ENCODE measurements at places on chromosomes 7 and 10.

- DNase-seq = no peak
Measured at GRCh38 chr10:18561861-18562551, 89.4 kb downstream of the NSUN6 start.

GRCh38 chr10:48330269-48330668 lies 23.8 kb downstream of the MAPK8 start:
- DNase-seq = no peak

DNA sequence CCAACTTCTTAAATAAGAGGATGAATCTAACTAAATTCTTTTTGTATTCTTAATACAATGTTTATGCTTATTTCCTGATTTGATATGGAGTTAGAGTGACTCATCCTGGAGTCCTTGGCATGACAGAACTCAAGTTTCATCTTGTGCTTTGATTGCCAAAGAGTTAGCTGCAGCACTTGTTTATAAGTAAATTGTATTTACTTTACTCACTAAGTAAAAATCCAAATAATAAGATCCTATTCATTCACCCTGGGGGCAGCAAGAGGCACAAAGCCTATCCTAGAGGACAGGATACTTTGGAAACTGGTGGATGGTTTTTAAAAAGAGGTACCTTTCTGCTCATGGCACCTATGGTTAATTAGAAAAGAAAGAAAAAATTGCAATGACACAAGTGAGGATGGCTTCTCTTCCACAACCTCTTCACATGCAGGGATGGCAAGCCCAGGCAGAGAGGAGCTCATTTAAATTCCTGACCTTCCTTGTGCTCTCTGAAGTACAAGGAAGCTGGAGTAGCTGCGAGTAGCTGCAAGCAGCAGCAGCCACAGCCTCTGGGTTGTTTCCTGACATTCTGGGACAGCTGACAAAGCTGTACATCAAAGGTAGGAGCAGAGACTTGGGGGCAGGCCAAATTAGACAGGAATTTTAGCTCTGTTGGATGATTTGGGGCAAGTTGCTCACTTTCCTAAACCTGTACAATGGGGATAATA lies 28.5 kb upstream of the CROT start:
- no peak for DNase-seq

GRCh38 chr7:159218170-159218569 lies 73.5 kb upstream of the VIPR2 start:
- no peak for DNase-seq

DNA sequence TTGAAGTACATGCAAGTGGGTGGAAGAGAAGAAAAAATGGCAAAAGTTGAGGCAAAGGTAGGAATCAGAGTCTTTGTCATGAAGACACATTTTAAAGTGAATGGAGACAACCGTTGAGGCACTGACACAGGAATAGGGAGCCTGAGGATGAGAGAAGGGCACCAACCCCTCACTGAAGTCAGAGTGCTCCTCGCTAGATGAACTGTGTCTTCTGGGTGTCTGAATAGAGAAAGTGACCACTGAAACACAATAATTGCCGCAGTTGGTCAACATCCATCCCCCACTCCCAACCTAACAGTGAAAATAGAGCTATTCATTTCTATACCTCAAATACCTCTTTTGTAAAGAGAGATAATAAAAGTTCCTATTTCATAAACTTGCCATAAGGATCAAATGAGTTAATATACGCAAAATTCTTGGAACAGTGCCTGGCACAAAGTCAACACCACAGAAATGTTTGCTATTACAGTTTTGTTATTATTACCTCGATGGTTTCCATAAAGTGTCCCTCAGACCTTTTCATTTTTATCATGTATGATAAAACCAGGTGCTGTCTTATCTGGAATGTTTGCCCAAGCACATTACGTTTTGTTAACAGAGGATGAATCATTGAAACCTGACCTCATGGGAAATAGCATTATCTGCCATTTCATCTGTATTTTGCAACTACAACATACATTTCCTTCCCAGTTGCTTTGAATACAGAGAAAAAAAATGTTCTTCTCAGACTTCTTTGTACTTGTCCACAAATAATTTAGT lies 61.8 kb upstream of the SP4 start:
- DNase-seq = no peak

- no peak for DNase-seq
Measured at GRCh38 chr10:69663369-69663947, 33.4 kb downstream of the FAM241B start.

- no peak for DNase-seq
Measured at GRCh38 chr7:91614431-91614830, 266.1 kb downstream of the MTERF1 start.

DNA sequence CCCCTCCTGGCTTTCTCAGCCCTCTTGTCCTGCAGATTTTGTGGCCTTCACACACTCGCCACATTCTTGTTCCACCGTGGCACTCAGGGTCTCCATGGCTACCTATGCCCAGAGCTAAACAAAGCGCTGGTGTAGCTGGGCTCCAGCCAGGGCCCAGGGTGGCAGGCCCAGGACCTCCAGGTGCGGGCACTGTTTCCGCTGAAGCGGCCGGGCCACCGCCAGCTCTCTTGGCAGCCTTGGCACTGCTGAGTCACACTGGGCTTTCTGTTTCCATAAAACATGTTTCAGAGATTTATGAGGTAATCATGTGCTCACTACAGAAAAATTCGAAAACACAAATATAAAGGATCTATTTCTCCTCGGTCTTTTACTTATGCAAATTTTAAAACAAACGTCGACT lies 51.3 kb downstream of the AOC1 start:
- peak; percentile 59 for DNase-seq

DNA sequence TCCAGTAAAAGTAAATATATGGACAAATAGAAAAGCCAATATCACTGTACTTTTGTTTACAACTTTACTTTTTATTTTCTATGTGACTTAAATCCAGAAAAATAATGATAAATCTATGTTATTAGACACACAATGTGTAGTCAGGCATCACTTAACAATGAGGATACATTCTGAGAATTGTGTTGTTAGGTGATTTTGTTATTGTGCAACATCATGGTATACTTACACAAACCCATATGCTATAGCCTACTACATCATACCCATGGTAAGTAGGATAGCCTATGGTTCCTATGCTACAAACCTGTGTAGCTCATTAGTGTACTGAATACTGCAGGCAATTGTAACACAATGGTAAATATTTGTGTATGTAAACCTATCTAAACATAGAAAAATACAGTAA lies 781.7 kb upstream of the GHITM start:
- DNase-seq = no peak

DNA sequence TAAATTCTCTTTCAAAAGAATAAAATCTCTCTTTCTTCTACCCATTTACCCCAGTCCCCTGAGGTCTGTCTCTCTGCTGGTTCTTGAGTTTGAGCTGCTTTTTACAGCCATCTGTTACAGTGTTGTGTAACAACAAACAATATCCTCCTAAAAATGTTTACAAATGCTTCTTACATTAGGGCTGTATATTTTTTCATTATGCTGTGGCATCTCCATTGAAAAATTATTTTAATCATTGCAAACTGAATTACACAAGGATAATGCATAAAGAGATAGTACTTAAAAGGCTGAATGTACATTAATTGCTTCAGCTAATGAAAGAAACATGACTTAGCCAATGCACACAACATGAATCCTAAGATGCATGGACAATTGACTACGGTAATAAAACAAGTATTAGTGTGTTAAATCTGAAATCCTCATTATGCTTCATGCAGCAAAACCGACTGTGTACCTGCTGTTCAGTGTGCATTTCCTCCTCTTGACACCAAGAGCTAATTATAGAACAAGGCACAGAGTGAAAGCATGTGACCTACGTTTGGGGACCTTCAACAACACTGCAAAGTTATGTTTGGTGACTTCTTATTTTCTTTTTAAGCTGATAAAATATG lies 181.7 kb upstream of the RHOBTB1 start:
- no peak for DNase-seq

All from globus pallidus (tissue), 1 donor.